ENCODE measurements at places on chromosomes 5 and 9.

- no peak for DNase-seq
Observed at GRCh38 chr9:32526707-32527048, 682 bp upstream of the RIGI start.

GRCh38 chr5:79619854-79620253 lies 7.6 kb downstream of the TENT2 start:
- no peak for DNase-seq

DNA sequence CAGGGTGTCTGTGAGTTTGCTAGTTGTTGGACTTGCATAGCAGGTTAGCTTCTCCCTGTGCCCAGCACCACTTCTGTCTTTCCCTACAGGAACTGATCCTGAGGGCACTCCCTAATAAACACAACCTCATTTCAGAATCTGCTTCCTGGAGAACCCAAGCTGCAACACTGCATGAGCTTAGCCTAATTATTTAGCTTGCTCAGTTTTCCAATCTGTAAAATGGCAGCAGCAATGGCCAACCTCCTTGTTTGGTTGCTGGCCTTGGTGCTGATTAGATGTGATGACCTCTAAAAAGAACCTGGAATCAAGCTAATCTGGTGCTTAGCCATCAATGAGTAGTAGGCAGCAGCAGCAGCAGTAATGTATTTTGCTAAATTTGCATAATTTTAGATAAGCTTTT lies 133.9 kb downstream of the ADCY2 start:
- peak; percentile 20 for DNase-seq

- no peak for DNase-seq
Observed at GRCh38 chr9:1554081-1555035, 460.8 kb upstream of the SMARCA2 start.

- no peak for DNase-seq
Observed at GRCh38 chr9:38039090-38039906, 29.7 kb downstream of the SHB start.

Data from T47D (cell line).